Calu3 (cell line): ENCODE measurements at places on chromosomes 16 and 17.

GRCh38 chr16:3189869-3190268, 1.9 kb downstream of the OR1F1 start:
- DNase-seq = no peak
- H3K4me3 ChIP-seq = peak overlapping the region; percentile 84
- peaks cover 66% of the 10 kb centered on the region for H3K27me3 ChIP-seq
- peak overlapping the region; percentile 92 for H3K27ac ChIP-seq
- H3K4me1 ChIP-seq = peaks cover 25% of the 10 kb centered on the region

- no peaks in the 10 kb centered on the region for H3K4me1 ChIP-seq
- H3K4me3 ChIP-seq = no peak overlapping the region
- H3K27ac ChIP-seq = no peak overlapping the region
- H3K27me3 ChIP-seq = peaks cover 98% of the 10 kb centered on the region
- H3K36me3 ChIP-seq = no peaks in the 10 kb centered on the region
- no peak for DNase-seq
Observed at GRCh38 chr17:77704048-77704815, 254.3 kb upstream of the TNRC6C start.

DNA sequence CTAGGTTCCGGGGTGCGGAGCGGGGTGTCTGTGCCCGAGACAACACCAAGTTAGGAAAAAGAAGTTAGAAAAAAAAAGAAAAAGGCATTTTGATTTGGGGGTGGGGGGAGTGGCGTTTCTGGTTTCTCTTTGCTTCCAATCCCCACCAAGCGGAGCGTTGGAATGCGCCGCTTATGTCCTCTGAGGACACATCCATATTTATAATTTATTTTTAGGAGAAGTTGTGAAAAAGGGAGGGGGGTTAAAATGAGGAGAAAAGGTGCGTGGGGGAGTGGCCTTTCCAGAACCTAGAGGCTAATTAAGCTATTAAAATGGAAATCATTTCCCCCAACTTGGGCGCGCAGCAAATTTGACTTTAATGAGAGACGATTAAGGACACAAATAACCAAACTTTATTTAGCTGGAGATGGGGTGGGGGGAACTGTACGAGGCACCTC, 232.1 kb downstream of the MRTFB start:
- peak overlapping the region; percentile 82 for H3K4me3 ChIP-seq
- no peaks in the 10 kb centered on the region for H3K27me3 ChIP-seq
- peaks cover 23% of the 10 kb centered on the region for H3K4me1 ChIP-seq

- H3K36me3 ChIP-seq = no peaks in the 10 kb centered on the region
- no peaks in the 10 kb centered on the region for H3K4me1 ChIP-seq
- no peak for DNase-seq
Observed at GRCh38 chr17:51933647-51934046, 224.9 kb downstream of the CA10 start.

DNA sequence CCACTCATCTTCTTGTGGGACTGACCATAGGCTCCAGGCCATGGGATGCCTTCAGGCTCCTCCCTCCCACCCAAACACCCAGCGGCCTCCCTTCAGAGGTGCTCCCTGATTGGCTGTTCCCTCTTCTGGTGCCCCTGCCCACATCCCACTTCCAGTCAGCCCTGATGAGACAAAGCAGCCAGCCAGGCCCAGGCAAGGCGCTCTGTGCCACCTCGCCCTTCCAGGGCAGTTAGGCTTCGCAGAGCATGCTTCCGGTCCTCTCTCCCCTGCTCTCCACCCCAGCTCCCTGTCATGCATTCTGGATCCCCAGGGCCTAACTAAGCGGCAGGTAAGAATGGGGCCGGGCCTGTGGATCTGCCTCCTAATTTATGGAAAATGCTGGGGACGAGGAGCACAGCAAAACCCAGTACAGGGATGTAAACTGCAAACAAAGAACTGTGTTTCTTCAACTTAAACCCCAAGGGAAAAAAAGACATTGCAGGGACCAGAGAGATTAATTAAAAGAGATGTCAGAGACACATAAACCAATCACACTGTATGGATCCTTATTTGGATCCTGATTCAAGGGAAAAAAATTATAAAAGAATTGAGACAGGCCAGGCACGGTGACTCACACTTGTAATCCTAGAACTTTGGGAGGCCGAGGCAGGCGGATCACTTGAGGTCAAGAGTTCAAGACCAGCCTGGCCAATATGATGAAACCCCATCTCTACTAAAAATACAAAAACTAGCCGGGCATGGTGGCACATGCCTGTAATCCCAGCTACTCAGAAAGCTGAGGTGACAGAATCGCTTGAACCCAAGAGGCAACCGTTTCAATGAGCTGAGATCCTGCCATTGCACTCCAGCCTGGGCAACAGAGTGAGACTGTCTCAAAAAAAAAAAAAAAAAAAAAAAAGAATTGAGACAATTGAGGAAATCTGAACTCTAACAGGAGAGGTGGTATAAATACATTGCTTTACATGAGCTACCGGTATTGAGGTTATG, 26.0 kb downstream of the ZDHHC7 start:
- peak; percentile 57 for DNase-seq
- H3K36me3 ChIP-seq = peaks cover 92% of the 10 kb centered on the region
- peak overlapping the region; percentile 13 for H3K27ac ChIP-seq
- H3K4me1 ChIP-seq = peaks cover 56% of the 10 kb centered on the region
- H3K27me3 ChIP-seq = no peaks in the 10 kb centered on the region

DNA sequence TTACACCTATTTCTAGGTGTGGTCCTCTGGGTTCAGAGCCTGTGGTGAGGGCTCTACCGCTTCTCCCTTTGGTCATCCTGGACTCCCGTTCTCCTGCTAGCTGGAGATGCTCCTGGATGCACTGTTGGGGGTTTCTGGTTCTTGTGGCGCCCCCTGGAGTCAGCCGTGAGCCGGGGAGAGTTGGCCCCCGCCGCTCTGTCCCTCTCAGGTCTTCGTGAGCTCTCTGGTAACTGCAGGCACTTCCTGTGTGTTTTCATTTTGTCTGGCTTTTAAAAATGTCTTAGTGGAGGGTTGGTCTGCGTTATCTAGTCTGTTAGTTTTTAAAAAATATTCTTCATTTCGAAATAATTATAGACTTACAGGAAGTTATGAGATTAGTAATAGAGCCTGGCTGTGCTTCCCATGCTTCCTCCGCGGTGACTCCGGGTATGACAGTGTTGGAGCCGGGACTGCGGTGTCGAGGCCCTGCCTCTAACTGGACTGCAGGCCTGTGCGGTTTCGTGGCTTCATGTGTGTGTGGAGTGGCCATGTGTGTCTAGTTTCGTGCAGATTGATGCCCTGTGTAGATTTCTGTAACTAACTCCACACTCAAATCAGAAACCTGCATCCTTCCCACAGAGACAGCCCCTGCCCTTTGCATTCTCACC, 78.0 kb upstream of the ZNF750 start:
- no peaks in the 10 kb centered on the region for H3K4me1 ChIP-seq
- peaks cover 22% of the 10 kb centered on the region for H3K36me3 ChIP-seq
- no peak overlapping the region for H3K27ac ChIP-seq
- H3K4me3 ChIP-seq = no peak overlapping the region
- peak; percentile 12 for DNase-seq

DNA sequence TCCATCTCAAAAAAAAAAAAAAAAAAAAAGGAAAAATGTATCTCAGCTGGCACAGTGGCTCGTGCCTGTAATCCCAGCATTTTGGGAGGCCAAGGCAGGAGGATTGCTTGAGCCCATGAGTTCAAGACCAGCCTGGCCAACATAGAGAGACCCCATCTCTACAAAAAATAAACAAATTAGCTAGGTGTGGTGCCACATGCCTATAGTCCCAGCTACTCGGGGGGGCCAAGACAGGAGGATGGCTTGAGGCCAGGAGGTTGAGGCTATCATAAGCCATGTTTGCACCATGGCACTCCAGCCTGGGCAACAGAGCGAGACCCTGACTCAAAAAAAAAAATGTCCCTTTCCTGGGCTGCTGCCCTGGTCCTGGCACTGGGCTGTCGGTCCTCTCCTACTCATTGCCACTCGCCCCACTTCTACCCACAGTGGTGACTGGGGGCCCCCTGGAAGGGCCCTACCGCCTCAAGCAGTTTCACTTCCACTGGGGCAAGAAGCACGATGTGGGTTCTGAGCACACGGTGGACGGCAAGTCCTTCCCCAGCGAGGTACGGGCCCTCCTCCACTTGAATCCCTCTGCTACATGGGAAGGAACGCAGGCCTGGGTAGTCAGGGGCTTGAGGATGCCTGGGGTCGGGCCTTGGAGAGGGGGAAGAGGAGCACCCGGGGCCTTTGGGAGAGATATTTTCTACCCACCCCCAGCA, 6.1 kb downstream of the CA7 start:
- H3K27me3 ChIP-seq = peaks cover 86% of the 10 kb centered on the region
- no peak overlapping the region for H3K27ac ChIP-seq
- H3K4me3 ChIP-seq = no peak overlapping the region
- H3K4me1 ChIP-seq = peaks cover 4% of the 10 kb centered on the region

DNA sequence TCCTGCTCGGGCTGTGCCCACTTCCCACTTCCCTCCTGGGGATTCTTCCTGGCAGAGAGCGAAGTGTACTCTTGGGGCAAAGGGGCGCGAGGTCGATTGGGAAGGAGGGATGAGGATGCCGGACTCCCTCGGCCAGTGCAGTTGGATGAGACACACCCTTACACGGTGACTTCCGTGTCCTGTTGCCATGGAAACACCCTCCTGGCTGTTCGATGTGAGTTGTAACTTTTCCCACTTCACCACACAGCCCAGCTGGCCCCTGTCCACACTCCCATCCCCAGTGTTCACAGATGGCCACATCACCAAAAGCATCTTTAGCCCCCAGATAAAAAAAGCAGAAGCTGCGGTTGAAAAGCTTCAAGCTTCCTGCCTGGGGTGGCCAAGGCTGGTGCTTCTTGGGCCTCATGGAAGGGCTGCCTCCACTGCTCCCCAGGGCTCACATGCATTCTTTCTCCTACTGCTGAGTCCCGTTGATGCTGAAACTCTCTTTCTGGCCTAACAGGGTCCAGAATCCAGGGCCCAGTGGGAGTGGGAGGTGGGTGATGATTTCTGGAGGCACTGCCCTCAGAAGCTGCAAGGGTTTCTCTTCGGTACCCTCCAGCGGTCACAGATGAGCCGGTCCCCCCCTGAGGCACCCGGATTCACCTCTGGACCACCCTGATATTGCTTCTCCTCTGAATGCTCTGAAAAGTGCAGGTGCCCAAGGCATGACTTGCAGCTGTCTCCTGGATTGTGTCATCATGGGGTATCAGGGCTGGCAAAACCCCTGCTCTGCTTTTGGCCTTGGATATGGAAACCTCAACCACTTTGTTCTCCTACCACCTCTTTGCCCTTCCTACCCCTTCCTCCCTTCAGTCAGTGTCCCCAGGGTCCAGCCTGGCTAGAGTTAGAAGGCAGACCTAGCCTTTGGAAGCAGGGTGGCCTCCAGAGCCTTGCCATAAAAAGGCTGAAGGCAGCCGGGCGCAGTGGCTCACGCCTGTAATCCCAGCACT, 2.2 kb upstream of the TRAF4 start:
- H3K27me3 ChIP-seq = no peaks in the 10 kb centered on the region
- peaks cover 66% of the 10 kb centered on the region for H3K36me3 ChIP-seq
- H3K4me1 ChIP-seq = peaks cover 25% of the 10 kb centered on the region
- no peak overlapping the region for H3K27ac ChIP-seq

- H3K36me3 ChIP-seq = no peaks in the 10 kb centered on the region
- H3K4me1 ChIP-seq = peaks cover 21% of the 10 kb centered on the region
- no peak overlapping the region for H3K4me3 ChIP-seq
- no peaks in the 10 kb centered on the region for H3K27me3 ChIP-seq
- H3K27ac ChIP-seq = no peak overlapping the region
- DNase-seq = peak; percentile 60
Observed at GRCh38 chr16:19601083-19601976, 45.8 kb downstream of the VPS35L start.
